Suprapubic skin (tissue), 4 donors: ENCODE measurements at places on chromosomes 6 and 20. TPM values are rescaled to one million over a fixed set of nuclear protein-coding genes. Genes with fewer than 3 reads are reported as not detected.

- no peaks in the 10 kb centered on the region for H3K36me3 ChIP-seq
- no peak for DNase-seq
- H3K4me3 ChIP-seq: no peak overlapping the region
Measured at GRCh38 chr6:133205304-133205703, 35.9 kb upstream of the EYA4 start.

Gene TXLNB
- total RNA-seq: 0.26 TPM

Gene PHACTR1
- 7.7 TPM for total RNA-seq

Gene TNNC2
- total RNA-seq: not detected

DNA sequence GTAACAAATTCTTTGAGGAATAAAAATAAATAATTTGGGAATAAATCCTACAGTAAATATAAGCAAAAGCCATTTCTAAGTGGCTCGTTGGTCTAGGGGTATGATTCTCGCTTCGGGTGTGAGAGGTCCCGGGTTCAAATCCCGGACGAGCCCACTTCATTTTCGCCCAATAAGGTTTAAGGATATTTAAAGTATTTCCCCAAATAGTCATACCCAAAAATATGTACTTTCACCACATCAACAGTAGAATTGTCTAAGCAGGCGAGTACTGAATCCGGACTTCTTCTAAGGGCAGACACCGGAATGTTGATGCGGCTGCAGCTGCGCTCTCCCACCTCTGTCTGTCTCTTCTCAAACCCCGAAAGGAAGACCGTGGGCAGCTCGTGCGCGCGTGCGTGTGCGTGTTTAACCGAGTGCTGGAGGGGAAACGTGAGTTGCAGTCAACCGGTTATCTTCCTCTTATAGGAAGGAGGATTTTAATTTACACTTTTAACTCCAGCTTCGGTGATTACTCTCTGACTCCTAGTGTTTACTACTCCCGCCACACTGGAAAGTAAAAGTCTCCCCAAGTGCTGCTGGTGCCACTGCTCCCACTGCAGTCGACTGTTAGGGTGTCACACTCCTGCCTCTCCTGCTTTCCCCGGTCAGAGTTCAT, 155.7 kb upstream of the PRSS16 start:
- H3K4me3 ChIP-seq: no peak overlapping the region
- peaks cover 81% of the 10 kb centered on the region for H3K27me3 ChIP-seq
- H3K36me3 ChIP-seq: no peaks in the 10 kb centered on the region
- H3K4me1 ChIP-seq: peaks cover 4% of the 10 kb centered on the region
- DNase-seq: no peak

Gene MOG
- total RNA-seq: not detected
